ENCODE measurements at places on chromosomes 16 and 17. TPM values are rescaled to one million over a fixed set of nuclear protein-coding genes. Genes with fewer than 3 reads are reported as not detected.

- no peak for DNase-seq
Measured at GRCh38 chr17:10357768-10358167, 15.0 kb downstream of the MYH13 start.

The KRT15 gene
- total RNA-seq = not detected

GRCh38 chr16:29915590-29916247 lies 10.3 kb downstream of the KCTD13 start:
- DNase-seq = no peak

DNA sequence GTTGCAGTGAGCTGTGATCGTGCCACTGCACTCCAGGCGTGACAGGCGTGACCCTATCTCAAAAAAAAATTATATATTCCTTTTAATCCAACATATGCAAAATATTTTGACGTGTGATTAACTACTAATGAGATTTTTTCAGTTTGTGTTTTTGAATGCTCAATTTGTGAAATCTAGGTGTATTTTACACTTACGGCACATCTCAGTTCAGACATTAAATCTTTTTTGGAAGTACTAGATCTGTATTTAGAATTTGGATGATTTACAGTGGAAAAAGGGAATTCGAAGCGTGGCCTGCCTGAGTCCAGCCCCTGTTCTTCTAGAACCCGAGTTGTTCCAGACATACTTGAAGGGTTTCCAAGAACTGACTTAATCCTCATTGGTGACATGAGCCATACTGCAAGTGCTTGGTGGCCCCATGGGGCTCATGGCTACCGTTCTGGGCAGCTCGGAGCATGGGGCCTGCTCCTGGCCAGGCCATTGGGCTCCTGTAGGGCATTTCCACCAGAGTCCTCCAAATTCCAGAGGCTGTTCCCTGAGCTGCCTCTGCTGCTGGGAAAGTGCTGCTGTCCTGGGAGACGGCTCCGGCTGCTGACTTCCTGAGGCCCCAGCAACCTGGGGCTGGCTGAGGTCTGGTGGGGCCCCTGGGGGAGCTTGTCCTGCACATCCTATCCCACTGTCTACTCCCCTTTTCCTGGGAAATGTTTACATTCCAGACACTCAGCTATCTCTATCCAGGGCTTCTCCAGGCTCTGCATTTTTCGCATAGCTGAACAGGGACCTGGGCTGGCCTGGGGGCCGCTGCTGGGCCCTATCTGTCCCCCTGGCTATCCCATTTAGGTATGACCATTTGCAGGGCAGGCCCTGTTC lies 27.2 kb downstream of the LLGL2 start:
- DNase-seq = no peak

Data from chondrocyte (in vitro differentiated cells).